ENCODE measurements at places on chromosomes 2 and 18.

DNA sequence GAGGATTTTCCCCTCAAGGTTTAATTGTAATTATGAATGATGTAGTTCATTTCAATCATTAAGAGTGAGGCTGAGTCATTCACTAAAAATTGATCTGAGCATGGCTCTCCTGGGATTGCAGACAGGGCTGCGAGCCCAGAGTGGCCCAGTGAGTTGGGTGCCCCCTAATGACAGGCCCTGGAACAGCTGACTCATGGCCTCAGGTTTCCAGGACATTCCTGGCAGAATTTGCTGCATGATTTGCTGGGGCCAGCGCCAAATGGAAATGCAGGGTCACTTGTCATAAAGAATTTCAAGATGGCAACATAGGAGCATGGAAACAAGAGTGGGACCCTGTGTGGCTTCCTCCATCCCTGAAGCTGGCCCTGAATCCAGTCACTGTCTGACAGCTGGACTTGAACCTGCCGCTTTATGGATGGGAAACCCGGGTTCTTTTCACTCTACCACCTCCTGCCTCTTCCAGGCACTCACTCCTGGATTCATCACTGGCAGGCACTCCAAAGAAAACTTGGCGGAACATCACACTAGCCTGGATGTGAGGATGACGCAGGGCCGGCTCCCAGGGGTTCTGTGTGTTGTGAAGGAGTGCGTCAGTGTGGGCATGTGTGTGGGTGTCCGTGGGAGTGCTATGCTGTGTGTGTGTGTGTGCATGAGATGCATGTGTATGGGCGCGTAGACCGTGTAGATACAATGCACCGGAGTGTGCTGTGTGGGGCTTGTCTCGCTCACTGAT, 15.2 kb downstream of the OTOF start:
- no peak for DNase-seq

DNA sequence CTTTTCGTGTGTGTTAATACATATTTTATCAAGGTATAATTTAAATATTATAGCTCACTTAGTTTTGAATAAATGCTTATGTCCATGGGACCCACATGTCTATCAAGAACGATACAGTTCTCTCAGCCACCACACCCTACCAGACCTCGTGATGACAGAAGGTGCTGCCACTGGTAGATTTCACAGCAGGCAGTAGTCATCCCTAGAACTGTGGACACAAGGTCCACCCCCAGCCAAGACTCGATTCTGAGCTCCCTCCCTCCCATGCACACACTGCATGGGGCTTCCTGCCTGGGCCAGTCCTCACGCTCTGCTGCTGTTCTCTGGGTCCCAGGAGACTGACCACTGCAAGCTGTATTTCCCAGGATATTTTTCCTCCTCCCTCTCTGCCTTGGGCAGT, 26.5 kb upstream of the CREB1 start:
- DNase-seq: no peak

DNA sequence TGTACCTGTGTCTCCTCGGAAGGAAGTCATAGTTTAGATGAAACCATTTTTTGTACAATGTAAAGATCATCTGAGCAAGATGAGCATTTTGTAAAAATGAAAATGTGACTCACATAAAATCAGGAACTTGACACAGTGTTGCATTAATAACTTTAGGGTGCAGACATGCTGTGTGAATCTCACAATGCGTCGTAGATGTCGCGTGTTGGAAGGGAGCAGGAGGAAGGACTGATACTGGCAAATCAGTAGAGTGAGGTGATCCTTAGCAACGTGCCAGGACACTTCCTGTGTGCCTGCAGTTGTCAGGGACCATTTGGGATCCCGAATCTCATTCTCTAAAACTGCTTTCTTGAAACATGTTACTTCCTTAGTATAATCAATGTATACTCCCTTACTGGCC, 103.1 kb downstream of the SH3BP4 start:
- DNase-seq: no peak

GRCh38 chr2:241456546-241456945, 51.8 kb downstream of the STK25 start:
- DNase-seq: no peak

GRCh38 chr2:69830045-69830905, 815 bp downstream of the GMCL1 start:
- DNase-seq: peak; percentile 53

- DNase-seq: no peak
Measured at GRCh38 chr18:9087144-9087543, 15.4 kb upstream of the NDUFV2 start.

DNA sequence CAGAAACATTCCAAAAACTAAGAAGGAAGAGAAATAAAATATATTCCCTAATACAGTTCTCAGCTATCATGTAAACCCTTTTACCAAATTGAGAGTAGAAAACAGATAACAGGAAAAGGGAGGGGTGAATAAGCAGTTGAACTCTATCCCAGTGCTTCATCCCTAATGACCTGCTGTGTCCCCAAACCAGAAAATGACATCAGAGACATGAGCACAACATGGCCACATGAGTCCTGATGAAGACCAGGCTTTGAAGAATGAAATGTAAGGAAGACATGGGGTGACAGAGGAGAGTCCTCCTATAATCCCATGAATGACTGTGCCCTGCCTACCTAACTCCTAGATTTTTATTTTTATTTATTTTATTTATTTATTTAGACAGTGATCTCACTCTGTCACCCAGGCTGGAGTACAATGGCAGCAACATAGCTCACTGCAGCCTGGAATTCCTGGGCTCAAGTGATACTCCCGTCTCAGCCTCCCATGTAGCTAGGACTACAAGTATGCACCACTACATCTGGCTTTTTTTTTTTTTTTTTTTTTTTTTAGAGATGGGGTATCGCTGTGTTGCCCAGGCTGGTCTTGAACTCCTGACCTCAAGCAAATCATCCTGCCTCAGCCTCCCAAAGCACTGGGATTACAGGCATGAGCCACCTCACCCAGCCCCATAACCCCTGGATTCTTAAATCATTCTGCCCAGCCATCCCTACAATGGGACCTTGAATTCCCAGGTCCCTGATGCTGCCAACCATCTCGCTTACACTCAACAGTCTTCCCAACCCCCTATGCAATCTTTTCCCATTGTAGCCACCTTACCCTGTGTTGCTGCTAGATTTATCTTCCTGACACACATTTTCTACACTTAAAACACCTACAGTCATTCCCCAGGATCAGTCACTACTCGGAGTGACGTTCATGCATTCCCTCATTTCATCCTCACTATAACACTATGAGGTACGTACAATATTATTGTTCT, 64.5 kb downstream of the ANKRD44 start:
- no peak for DNase-seq

DNA sequence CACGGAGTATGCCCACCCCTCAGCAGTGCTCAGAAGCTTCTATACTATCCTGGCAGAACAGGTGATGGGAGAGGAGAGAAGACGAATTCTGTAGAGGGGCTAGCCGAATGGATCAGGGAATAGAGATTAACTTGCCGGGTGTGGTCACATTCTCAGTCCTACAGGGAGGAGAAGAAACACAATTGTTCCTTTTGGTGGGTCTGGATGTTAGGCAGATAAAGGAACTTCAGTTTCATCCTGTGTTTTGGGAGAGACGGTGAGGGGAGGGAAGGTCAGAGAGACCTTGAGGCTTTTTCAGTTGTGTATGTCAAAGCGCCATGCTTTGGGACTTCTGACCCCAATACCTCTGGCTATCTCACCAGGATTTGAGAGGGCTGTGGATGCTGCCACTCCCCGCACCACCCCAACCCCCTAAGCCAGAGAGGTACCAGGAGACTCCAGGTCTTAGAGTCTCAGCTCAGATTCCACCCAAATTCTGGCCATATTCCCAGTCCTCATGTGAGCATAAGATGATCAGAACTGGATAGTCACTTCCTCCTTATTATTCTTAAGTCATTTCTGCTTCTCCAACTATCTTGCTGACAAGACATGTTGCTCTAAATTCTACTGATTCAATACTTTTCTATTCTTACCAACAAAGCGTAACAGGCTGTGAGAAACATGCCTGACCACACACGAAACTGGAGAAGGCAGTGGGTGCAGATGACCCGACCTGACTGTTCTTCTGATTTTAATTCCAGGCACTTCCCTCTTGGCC, 2.3 kb upstream of the TMEM37 start:
- DNase-seq: no peak

DNA sequence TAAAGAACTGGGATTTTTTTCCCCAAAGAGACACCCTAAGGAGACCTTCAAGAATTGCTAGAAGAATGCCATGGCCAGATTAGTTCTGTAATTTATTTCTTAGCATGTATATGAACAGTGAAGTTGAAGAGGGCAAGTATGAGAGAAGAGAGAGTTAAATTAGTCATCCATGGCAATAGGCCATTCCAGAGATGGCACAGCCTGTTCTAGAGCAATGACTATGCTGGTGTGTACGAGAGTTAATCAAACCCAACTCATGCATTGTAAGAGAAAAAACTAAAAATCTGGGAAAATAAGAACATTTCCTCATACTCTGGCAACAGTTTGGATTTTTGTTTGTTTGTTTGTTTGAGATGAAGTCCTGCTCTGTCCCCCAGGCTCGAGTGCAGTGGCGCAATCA, 112.1 kb upstream of the PIK3C3 start:
- no peak for DNase-seq

GRCh38 chr2:191125646-191126045, 25.1 kb downstream of the STAT4 start:
- no peak for DNase-seq

DNA sequence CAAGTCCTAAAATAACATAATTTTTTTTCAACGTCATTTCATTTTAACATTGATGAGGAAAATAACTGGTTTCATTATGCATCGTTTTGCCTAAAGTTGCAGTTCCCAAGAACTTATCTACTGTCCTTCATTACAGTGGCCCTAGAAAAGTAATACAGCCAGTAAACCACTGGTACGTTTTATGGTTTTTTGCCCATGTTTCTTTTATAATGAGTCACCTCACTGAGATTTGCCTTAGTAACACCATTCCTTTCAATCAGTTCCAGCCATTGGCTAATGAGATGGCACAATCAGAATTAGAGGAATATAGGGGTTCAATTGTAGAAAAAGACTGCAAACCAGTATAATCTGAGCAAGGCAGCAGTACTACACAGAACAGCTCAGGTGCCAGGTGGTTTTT, 422.6 kb upstream of the LYPD1 start:
- no peak for DNase-seq

GRCh38 chr2:64637931-64638330, 15.8 kb downstream of the SERTAD2 start:
- no peak for DNase-seq

GRCh38 chr2:240520130-240520973, 37.4 kb downstream of the ANKMY1 start:
- no peak for DNase-seq

GRCh38 chr2:219506802-219507526, 7.3 kb upstream of the ASIC4 start:
- DNase-seq: no peak

DNA sequence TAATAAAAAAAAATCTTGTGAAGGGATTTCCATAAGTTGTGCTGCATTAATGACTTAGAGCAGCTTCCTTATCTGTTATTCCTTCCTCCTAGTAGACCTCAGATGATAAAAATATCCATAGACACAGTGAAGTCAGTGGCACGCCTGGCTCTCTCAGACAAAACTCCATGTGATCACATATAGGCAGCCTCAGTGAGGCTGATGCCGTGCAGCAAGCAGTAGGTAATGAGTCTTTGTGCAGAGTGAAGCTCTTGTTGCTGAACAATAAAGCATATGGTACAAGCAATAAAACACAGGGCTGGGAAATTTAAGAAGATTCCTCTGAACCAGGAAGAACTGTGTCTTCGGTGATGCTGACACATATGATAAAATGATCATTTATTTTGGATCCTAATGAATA, 102.7 kb downstream of the CSRNP3 start:
- DNase-seq: peak; percentile 58

GRCh38 chr2:101741775-101742520, 44.4 kb downstream of the MAP4K4 start:
- no peak for DNase-seq

- no peak for DNase-seq
Measured at GRCh38 chr2:30358842-30359241, 88.2 kb upstream of the LCLAT1 start.

DNA sequence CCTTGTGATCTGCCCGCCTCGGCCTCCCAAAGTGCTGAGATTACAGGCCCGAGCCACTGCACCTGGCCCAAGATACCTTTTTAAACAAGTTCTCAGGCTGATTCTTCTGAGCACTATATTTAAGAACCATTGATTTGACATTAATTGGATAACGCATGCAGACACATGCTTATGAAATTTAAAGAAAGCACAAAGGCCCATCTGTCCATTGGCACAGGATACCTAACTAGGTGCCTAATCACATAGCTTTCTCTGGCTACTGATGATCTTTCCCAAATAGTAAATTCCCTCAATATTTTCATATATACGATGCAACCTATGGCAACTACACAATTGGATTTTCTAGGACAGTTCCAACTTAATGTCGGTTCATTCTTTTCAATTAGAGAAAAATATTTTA, 62.5 kb upstream of the STAM2 start:
- DNase-seq: no peak

DNA sequence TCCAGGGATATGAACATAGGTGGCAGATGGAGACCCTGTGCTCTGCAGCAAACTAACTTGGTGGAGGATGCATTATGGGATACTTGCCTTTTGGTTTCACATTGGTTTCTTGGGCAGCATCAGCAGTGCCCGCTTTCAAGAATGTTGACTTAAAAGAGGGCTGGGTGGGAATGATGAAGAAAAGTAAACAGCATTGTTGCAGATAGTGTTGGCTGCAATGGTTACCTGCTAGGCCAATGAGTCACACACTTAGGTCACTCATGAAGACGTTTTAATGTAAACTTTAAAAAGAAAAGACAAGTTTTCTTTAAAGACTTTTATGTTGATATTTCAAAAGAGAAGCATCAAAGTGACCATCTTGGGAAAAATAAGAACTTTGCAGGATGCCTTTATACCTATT, 26.1 kb upstream of the FAM237A start:
- no peak for DNase-seq

- DNase-seq: no peak
Measured at GRCh38 chr2:224319750-224320149, 82.2 kb downstream of the FAM124B start.

DNA sequence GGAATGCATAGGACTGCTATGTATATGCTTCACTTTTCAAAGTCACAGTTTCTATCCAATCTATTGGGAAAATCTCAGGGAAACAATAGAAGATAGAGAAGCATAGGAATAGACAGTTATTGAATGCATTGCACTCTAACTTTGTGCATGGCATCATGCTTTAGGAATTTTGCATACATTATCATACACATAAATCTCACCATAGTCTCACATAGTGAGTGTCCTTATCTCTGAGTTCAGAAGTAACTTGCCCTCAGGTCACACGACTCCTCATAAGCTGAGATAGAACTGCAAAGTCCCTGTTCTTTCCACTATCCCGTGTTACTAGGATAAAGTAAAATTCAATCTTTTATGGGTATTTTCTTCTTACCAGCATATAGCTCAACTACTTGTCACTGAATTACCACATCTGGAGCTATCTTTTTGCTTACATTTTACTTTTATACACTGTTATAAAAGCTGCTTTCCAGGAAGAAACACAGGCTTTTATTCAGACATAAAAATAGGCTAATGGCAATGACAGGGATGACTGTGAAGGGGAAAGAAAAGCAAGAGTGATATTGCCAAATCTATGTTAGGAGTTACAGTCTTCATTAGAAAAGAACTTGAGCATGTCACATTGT, 666.9 kb downstream of the XIRP2 start:
- no peak for DNase-seq

- no peak for DNase-seq
Measured at GRCh38 chr18:72128649-72129048, 415.5 kb downstream of the CBLN2 start.

GRCh38 chr2:212974692-212975091, 176.7 kb downstream of the IKZF2 start:
- no peak for DNase-seq

- no peak for DNase-seq
Measured at GRCh38 chr2:170466632-170467031, 248.5 kb upstream of the SP5 start.
